ENCODE measurements at places on chromosomes 2 and 18.

DNA sequence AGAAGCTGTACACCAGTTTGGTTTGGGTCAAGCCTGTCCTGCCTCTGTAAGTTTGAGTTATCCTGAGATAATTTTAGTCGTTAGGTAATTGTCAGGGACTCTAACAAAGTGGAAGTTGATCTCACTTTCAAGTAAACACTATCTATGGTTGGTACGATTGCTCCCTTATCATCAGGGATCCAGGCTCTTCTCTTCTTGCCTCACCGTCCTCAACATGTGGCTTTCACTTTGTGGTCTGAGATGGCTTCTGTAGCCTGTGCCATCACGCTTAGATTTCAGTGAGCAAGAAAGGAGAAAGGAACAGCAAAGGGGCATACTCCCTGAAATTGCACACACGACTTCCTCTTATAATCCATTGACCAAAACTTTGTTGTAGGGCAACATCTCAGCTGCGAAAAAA is 115.6 kb downstream of the CTAGE1 start:
- DNase-seq, result no peak

GRCh38 chr2:120703330-120703994 is 32.2 kb upstream of the GLI2 start:
- DNase-seq, result no peak

GRCh38 chr2:239814861-239815601 is 210.1 kb downstream of the NDUFA10 start:
- DNase-seq, result no peak

- DNase-seq, result no peak
These were observed 1.0 kb upstream of the AAK1 start for GRCh38 chr2:69644506-69644979.

- no peak for DNase-seq
These were observed 82.2 kb downstream of the LDLRAD4 start for GRCh38 chr18:13300796-13301195.

- no peak for DNase-seq
These were observed 428.6 kb upstream of the SYT4 start for GRCh38 chr18:43705850-43706249.

DNA sequence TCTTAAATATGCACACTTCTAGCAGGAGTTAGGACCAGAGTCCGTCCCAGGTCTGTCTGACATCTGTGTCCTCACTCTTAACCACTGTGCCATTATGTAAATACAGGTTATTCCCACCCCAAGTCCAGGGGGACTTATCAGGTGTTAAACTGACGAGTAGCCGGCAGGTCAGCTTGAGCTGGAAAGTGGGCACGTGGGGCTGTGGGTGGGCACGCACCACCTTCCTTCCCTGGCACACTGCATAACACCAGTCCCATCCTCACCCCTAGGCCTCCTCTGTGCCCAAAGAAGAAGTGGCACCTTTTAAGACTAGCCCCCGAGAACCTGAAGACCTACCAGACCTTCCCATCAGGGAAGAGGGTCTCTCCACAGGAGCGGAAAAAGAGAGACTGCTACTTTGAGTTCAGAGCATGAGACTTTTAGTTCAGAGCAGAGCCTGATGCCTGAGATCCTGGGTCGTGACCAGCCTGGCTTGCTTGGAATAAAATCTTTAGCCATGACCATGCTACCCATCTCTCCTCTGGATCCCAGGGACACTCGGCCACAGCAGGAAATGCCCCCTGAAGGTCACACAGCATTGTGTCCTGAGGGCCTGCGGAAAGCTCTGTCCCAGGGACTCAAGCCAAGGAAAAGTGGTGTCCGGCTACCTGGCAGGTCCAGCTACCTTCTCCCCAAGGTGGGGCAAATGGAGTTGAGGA is 62.0 kb downstream of the CIB4 start:
- no peak for DNase-seq

- no peak for DNase-seq
These were observed 673.1 kb upstream of the FSHR start for GRCh38 chr2:49827366-49827765.

GRCh38 chr2:190342611-190343010 is 778 bp upstream of the INPP1 start:
- DNase-seq, result no peak

- no peak for DNase-seq
These were observed 62.5 kb downstream of the CDH2 start for GRCh38 chr18:28114472-28114871.

- no peak for DNase-seq
These were observed 65.6 kb downstream of the NCKAP5 start for GRCh38 chr2:133502678-133503077.

DNA sequence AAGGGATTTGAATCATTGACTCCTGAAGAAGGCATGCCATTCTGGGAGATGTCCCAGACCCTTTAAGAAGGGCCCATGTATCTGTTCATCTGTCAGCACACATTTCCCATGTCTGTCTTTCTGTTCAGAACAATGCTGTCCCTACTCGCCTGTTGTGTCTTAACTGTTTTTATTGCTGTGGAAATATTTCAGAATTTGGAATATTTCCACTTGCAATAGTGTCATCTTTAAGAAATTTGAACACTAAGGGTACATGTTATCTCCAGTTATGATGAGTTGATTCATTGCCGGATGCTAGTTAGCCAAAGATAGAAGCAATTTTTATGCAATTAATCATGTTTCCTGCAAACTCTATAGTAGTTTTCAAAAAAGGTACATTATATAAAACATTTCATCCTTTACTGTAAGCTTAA is 36.9 kb upstream of the NT5C1B start:
- no peak for DNase-seq

DNA sequence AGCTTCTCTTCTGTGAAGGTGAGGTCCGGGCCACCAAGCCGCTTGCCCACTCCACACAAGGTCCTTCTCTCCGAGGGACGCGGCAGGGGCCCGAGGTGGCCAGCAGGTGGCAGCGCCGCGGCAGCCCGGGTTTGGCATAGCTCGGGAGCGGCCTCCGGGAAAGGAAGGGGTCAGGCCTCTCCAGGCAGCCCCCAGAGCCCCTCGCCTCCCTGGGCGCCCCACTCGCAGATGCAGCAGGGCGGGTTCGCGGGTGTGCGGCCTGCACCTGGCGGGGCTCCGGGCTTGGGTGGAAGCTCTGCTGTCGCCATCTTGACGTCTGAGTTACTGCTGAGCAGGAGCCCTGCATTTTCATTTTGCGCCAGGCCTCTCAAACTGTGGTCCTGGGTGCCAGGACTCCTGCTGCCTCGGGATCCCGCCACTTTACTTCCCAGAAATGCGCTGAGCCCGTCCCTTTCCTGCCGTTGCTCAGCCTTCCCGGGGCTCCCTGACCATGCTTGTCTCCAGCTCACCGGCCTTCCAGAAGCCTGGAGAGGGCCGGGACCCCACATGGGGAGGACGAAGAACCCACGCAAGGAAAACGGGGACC is 18.6 kb upstream of the NCL start:
- peak; percentile 67 for DNase-seq

- DNase-seq, result no peak
These were observed 139.0 kb downstream of the MSH2 start for GRCh38 chr2:47541848-47542450.
